ENCODE measurements at places on chromosomes 4 and X. TPM values are rescaled to one million over a fixed set of nuclear protein-coding genes. Genes with fewer than 3 reads are reported as not detected.

Gene WNK3
- 30.7 TPM for total RNA-seq

Gene IL9R
- total RNA-seq = not detected

Gene DCHS2
- total RNA-seq = 0.91 TPM

Gene IL3RA
- not detected for total RNA-seq

Gene METTL14
- 58.1 TPM for total RNA-seq

Gene EGFL6
- not detected for total RNA-seq

Gene RAI2
- total RNA-seq = 0.77 TPM

Gene TMSB15C
- 18.7 TPM for total RNA-seq

Gene PNMA5
- not detected for total RNA-seq

Gene USP17L5
- not detected for total RNA-seq

Gene EGF
- total RNA-seq = 0.84 TPM

Gene RAB41
- total RNA-seq = not detected

Gene SLITRK2
- 8.8 TPM for total RNA-seq

Gene KCTD8
- not detected for total RNA-seq

DNA sequence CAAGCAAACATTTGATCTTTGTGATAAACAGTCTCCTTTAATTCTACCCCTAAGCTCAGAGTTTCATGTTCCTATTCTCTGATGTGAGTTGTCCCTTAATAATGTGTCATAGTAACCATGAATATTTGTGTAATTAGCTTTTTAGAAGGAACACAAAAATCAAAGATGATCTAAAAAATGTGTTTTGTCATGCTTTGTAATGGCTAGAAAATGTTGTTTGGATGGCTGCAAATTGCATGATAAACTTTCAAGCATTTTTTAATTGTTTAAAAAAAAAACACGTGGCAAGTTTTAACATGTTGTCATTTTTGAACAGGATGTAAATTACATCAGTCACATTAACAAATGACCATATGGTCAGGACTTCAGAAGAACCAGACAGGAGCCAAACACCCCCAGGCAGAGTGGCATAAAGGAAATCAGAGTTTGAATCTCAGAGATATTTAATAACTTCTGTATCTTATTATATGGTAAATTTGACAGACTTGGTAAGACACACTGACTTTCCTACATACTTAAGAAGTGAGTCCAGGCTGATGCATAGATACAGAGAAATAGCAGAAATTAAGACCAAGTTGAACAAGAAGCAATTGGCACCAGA lies 223.9 kb upstream of the VEGFC start:
- no peak for DNase-seq

- no peak for DNase-seq
Observed at GRCh38 chr4:42636645-42636949, 20.3 kb downstream of the ATP8A1 start.

DNA sequence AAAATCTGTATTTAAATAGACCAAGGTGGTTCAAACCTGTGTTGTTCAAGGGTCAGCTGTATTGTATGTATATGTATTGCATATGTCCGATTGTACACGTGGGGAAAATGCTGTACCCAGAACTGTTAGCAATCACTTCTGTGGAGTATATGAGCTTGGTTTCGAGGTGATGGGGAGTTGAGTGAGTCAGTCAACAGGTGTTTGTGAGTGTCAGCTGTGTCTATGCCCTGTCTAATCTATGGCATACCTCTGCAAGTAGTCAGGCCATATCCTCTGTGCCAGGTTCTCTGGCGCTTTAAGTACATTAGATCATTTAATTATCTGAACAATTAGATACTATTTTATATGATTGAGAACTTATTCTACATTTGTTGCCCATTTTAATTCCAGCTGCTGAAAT lies 7.4 kb downstream of the ZRSR2 start:
- DNase-seq = no peak

DNA sequence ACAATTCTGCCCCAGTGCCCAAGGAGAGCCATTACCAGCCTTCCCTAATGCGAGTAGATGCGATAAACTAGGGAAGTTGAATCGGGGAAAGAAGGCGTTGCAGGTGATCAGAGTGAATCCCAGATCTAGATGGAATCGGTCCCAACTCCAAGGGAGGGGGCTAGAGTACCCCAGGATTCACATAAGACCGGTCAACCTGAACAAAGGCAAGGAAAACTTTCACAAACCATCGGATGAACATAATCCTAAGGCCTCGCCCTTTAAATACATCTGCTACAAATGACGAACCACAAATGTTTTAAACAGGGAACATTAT lies 11.2 kb upstream of the ZCCHC13 start:
- no peak for DNase-seq

GRCh38 chr4:3287271-3287971 lies 5.4 kb upstream of the RGS12 start:
- no peak for DNase-seq

- DNase-seq = no peak
Observed at GRCh38 chrX:84873176-84873575, 130.5 kb upstream of the APOOL start.

GRCh38 chr4:101774807-101775206 lies 15.7 kb upstream of the BANK1 start:
- DNase-seq = no peak

DNA sequence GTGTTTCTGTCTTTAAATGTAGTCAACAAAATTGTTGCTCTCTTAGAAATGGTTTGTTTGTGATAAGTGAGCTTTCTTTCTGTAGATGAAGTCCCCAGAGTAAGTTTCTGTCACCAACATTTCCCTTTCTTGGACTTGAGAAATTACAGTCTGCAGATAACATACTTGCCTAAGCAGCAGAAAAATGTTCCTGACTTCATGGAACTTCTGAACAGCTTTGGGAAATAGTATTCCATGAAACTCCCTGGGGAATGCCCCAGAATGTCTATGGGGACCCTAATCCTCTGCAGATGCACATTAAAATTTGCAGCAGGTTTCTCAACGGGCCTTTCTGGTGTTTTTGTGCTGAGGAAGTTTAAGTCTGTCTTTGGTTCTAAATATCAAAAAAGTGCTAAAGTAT lies 38.6 kb upstream of the NEIL3 start:
- no peak for DNase-seq

- DNase-seq = no peak
Observed at GRCh38 chr4:57172065-57172464, 61.9 kb upstream of the IGFBP7 start.

DNA sequence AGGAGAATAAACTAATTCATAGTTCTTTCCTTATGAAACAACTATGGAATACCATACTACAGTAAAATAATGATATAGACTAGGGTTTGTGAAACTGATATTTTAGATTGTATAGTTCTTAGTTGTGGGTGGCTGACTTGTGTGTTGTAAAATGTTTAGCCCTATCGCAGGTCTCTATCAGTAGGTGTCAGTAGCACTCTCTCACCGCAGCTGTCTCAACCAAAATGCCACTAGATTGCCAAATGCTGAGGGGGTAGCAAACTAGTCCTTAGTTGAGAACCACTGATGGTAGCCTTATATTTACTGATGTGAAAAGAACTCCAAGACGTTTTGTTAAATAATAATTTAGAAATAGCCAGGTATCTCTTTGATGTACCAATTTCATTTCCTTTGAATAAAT lies 48.1 kb downstream of the RHOXF2B start:
- no peak for DNase-seq

DNA sequence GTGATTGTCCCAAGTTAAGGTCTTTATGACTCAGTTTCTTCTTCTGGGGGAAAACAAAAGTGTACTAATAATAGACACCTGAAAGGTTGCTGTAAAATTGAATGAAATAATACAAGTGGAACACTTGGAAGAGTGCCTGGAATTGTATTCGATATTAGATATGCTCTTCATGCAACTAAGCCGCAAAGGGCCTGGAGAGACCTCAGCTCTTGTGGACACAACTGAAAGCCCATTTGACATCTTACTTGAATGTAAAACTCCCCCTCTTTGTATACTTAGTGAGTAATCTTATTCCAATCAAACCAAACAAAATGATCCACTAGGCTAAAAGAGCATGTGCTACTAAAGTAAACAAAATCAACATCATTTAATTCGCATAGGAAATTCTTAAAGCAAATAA lies 511 bp upstream of the MAP9 start:
- no peak for DNase-seq

DNA sequence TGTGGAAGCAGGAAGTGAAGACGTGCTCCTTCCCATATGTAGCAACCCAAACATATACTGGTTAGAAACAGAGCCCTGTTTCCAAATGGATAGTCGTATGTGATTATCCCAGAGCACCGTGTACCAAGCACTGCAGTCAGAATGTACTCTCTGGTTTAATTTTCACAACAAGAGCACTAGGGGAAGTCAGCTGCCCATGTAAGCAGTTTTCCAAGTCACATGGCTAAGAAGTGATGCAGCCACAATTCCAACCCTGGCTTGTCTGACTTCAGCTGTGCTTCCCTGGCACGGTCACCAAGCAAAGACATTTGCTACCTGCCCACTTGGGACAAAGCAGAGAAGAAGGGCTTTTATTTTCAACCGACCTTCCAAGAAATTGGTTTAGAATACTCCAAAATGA lies 28.2 kb upstream of the CEP135 start:
- no peak for DNase-seq

DNA sequence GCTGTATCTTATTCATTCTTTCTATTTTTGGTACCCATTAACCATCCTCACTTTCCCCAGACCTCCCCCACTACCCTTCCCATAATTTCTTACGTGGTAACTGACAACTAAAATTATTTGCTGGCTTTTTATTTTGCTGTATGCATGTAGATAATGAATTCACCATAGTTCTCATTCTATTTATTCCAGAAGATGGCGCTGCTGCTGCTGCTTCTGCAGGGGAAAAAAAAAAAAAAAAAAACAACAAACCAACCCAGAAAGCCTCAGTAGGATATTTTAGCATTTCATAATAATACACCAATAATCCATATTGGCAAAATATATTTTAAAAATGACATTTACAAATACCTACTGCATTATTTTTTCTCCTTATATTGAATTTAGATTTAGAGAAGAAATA lies 416.6 kb upstream of the MAGEB18 start:
- no peak for DNase-seq

DNA sequence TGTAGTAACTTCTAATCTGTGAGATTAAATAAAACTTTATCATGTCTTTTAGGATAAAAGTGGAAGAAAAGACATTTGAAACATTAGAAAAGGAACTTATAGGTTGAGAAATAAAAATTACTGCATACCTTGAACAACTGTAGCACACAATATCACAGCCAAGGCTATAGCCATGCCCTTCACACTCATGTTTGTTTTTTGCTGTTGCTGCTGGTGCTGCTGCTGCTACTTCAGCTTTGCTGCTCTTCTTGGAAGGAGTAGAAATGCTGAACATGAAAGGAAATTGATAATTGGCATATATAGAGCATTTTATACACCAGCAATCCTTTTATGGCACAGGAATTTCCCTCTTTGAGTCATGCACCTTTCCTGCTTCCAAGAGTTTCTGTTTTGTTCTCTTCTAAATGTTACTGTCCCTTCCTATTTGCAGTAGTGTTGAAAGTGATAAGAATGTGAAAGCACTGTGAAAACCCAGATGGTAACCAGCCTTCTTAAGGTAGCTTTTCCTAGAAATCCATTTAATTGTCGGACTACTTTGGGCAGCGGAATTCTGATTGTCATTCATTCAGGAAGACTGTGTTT lies at the start of gene CXCL11:
Gene CXCL11, minus strand, starts transcription at position 272 of the 582 bp plus-strand sequence. Its CDS starts 83 bp downstream, at position 189.
- no peak for DNase-seq

- no peak for DNase-seq
Observed at GRCh38 chrX:149433451-149433850, 71.7 kb downstream of the IDS start.

DNA sequence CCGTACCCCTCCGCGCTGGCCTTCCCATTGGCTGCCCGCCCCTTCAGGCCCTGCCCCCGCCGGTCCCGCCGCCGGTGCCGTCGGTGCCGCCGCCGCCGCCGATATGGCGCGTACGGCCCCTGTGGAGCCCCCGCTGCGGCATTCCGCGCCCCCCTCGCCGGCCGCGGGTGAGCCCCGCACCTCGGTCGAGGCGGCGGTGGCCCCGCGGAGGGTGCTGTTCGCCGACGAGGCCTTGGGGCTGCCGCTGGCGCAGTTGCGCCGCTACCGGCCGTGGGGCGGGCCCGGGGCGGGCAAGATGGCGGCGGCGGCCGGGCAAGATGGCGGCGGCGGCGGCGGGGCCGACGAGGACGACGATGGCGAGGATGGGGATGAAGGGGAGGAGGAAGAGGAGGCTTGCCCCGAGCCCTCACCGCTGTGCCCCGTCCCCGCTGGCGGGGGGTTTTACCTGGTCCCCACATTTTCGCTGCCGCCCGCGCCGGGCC lies at the start of gene PPP1R3F:
Gene PPP1R3F, plus strand, starts transcription at position 27 of the 482 bp plus-strand sequence. Its CDS starts 77 bp downstream, at position 104.
- peak; percentile 14 for DNase-seq

GRCh38 chrX:290476-291166 lies 9.4 kb downstream of the PLCXD1 start:
- DNase-seq = no peak

GRCh38 chr4:145511913-145512522 lies 30.4 kb downstream of the SMAD1 start:
- DNase-seq = no peak

DNA sequence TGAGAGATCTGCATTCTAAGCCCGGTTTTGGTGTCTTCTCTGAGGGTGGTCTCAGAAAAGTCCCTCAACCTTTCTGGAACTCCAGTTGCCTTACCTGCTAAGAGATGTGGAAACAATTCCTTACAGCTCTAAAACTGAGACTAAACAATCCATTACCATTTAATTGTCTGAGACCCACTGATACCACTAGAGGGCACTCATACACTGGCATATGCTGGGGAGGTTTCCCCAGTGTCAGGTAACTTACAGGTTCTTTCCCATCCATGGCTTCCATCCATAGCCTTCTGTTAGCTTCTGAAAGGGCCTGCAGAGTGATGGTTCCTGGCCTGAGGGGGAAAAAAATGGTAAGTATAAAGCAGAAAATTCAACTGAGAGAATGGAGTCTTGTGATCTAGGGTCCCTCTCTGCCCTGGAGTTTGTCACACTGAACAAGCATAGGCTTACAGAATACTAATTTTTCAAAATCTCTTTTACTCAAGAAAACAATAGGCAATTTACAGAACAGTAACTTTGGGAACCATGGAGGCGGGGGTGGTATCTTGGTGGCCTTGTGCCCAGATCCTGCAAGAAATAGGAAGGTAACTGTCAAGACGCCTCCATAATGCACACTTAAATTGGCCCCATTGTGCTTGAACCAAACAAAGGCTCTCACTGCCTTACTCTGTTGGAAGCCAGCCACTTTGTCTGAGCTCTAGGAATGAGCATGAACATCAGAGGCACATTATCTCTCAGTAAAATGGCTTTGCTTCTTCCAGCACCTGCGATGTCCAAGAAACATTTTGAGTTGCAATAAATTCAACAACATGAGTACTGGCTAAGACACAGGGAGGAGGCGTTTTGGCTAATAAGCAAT lies 236.1 kb downstream of the OPHN1 start:
- peak; percentile 4 for DNase-seq

GRCh38 chr4:52659001-52659721 lies at the start of gene USP46:
Gene USP46 (minus strand): TSS chr4:52659301. CDS start chr4:52659150, 151 bp downstream.
- peak; percentile 61 for DNase-seq

Data from neural crest cell (in vitro differentiated cells).